Stimulated activated CD4-positive, alpha-beta T cell treated with anti-CD3 and anti-CD28 coated beads, Interleukin-1b, Interleukin-23, amount 100 ng/mL, for 1 hour (primary cell): ENCODE measurements at places on chromosomes 1 and 21.

DNA sequence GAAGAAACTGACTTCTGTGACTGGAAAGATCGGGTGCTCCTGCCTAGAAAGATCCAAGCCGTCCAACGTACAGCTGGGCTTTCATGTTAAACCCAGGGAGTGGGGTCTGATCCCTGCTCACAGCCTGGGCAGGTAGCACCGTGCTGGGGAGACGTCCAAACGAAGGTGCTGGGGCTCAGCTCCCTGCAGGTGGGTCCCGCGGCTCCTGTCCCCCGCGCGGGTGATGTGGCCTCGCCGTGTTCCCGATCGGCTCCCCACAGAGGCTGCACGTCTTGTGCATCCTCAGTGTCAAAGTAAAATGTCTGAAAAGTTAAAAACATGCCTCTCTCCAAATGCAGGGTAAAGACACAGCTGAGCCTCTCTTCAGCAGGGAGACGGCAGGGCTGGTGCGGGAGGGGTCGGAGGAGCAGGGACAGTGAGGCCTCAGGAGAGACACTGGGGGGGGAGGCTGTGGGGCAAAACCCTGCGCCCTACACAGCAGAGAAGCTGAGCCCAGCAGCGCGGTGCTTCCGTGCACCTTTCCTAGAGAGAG is 40.1 kb upstream of the COL6A2 start:
- DNase-seq: no peak

- no peak for DNase-seq
Observed at GRCh38 chr1:9399510-9400424, 107.1 kb downstream of the SPSB1 start.

- DNase-seq: no peak
Observed at GRCh38 chr1:90729504-90730242, 12.6 kb upstream of the BARHL2 start.

- DNase-seq: no peak
Observed at GRCh38 chr1:112044745-112045144, 55.3 kb upstream of the KCND3 start.

- DNase-seq: no peak
Observed at GRCh38 chr21:29610779-29611360, 312.1 kb downstream of the BACH1 start.

DNA sequence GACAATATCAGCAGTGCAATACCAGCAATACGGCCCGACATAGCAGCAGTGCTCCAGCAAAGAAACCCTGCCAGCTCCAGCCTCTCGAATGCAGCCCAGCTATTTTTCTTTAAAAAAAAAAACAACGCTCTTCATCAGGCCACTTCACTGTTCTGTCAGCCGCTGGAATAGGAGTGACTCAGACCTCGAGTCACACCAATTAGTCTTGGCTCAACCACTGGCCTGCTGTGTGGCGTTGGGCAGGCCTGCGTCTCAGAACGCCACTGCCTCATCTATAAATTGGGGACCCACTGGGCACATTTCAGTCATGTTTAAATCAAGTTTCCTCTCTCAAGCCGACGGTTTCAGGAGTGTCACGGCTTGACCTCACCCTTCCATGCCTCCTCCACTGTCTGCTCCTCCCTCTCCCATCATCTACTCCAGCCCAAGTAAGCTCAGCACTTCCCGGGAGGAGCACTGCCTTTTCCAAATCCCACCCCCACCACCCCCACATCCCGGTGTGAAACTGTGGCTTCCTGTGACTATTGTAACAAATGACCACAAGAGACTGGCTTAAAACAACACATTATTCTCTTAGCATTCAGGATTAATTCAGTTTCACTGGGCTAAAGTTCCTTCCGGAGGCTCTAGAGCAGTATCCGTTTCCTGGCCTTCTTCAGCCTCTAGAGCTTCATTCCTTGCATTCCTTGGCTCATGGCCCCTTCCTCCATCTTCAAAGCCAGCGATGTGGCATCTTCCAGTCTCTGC is 71.9 kb upstream of the EFHD2 start:
- DNase-seq: no peak

GRCh38 chr1:27725374-27726172 is at the start of gene FAM76A:
FAM76A (plus strand) TSS chr1:27725961; CDS start chr1:27726081, 120 bp downstream.
- peak; percentile 99 for DNase-seq

- DNase-seq: no peak
Observed at GRCh38 chr1:37244083-37244480, 209.8 kb upstream of the GRIK3 start.

GRCh38 chr1:201982082-201982622 is 296 bp upstream of the RNPEP start:
- DNase-seq: peak; percentile 21

DNA sequence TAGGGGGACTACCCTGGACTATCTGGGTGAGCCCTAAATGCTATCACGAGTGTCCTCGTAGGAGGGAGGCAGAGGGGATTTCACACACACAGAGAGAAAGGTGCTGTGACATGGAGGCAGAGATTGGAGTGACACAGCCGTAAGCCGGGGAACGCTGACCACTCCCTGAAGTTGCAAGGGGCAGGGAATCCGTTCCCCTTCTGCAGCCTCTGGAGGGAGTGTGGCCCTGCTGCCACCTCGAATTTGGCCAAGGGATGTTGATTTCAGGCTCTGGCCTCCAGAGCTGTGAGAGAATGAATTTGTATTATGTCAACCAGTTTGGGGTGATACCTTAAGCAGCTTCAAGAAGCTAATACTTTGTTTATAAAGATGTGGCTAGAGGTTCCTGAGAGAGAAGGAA is 137.7 kb downstream of the ACTL8 start:
- no peak for DNase-seq

DNA sequence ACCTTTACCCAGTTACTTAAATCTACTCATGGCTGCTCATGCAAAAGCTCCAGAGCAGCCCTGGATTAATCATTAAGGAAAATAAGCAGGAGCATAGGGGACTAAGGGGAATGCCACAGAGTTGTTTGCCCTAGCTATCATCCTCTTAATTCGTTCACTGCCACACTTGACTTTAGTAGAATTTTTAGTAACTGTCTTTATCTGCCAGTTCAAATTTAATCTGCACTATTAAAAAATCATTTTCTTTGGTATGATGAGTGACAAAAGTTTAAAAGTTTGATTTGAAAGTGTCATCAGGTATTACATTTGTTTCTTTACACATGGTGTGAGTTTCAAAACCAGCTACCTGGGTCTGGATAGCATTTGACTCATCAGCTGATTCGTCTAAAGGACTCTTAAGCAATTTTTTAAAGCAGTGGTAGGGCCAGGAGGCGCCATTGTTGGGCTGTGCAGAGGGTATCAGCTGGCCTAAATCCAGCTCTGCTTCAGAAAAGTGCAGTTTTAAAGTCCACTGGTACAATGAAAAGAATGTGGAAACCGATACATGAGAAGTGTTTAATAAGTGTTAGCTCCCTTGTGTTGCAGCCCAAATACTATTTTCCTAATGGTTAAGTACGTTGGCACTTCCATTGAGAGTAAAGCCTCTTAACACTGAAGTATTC is 69.9 kb upstream of the DR1 start:
- no peak for DNase-seq

DNA sequence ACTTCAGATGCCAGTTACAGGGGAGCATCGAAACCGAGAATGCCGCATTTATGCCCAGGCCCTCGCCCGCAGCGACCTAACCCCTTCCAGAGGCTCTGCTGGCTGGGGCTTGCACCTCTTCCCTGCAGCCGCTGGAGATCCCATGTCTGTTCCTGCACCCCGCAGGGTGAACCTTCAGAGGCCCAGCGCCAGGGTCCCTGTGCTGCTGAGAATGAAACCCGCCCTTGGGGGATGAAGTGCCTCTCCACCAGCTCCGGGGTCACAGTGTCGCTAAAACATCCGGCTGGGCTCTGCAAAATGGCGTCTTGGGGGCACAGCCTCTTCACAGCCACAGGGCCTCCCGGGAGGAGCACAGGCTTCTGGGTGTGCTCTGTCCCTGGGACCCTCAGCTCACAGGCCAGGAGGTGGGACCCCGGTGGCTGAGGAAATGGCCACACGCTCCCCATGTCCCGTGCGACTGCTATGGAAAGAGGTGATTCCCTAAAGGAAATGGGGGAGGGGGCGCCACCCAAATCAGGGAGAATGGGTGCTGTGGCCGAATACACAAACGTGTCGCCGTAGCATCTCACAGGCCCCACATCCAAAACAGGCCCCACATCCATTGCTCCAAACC is 39.9 kb upstream of the TSPEAR start:
- no peak for DNase-seq

DNA sequence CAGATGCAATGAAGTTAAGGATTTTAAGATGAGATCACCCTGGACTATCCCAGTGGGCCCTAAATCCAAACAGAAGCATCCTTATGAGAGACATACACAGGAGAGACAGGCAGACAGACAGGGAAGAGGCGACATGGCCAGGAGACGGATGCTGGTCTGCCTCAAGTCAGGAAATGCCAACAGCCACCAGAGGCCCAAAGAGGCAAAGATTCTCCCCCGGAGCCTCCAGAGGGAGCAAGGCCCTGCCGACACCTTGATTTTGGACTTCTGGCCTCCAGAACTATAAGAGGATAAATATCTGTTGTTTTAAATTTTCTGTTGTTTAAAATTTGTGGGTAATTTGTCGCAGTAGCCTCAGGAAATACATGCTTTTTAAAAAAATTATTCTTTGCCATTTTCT is 116.4 kb downstream of the GLIS1 start:
- no peak for DNase-seq

- DNase-seq: no peak
Observed at GRCh38 chr1:165828669-165829329, 1.4 kb downstream of the UCK2 start.

DNA sequence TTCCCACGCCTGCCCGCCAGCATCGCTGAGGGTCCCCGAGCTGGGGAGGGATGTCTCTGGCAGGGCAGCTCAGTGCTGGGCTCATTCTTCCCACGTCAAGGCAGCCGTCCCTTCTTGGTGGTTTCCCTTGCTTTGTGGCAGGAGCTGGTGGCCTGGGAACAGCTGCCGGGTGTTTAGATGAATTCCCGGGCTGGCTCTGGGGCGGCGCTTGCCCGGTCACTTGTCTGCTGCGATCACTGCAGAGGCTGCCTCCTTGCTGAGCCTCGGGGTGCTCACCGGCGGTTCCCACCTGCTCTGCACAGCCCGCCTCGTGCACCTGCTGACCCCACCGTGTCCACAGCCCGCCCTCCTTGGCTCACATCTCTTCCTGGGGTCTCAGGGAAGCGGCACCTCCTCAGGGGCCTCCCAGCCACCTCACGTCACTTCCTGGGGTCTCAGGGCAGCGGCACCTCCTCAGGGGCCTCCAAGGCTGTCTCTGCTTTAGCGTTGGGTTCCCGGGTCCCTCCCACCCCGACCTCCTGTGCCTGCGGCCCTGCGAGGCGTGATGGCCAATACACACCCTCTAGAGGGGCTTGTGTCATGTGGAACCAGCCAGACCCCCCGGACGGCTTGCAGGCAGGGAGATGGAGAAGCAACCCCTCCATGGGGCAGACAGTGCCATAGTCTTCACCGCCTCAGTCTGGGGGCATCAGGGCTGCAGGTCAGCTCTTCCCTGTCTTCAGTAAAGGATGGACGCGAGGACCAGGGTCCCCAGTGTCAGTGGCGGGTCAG is 13.5 kb downstream of the COL18A1 start:
- DNase-seq: no peak

DNA sequence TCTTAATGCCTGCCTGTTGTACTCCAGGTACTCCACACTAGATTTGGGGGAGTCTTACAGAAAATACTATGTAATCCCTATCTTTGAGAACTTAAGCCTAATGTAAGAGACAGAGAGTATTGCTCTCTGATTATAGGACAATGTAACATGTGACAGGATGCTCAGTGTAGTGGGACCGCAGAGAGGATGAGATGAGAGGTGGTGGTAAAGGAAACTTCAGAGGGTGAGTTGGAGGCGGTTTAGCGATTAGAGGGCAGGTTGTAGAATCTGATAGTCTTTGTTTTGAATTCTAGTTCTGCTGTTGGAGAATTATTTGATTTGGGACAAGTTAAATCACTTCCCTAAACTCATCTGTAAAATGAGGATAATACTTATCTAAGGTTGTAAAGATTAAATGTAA is 5.4 kb downstream of the SOAT1 start:
- DNase-seq: no peak

- no peak for DNase-seq
Observed at GRCh38 chr1:213982289-213982671, 5.5 kb upstream of the PROX1 start.

- DNase-seq: no peak
Observed at GRCh38 chr1:153628638-153629342, 556 bp downstream of the S100A1 start.

DNA sequence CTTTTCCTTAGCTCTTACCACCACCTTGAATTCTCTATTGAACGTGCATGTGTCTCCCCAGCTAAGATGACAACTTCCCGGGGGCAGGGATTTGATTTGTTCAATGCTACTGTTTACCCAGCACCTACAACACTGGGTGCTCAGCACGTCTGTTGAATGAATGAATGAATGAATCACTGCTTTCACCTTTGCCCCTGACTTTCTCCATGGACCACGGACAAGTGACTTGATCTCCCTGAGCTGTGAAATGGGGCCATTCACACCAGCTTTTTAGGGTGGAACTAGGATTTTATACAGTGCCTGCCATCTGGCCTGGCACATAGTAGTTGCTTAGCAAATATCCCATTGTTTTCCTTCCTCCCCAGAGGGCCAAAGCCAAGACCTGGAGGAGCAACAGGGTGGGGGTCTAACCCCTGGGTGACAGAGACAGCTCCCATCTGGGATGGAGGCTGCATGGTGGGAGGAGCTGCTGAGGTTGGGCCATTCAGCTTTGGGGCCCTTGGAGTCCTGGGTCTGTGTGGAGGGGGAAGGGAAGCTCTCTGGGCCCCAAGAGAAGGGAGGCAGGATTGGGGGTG is 15.7 kb downstream of the TNFRSF1B start:
- no peak for DNase-seq

DNA sequence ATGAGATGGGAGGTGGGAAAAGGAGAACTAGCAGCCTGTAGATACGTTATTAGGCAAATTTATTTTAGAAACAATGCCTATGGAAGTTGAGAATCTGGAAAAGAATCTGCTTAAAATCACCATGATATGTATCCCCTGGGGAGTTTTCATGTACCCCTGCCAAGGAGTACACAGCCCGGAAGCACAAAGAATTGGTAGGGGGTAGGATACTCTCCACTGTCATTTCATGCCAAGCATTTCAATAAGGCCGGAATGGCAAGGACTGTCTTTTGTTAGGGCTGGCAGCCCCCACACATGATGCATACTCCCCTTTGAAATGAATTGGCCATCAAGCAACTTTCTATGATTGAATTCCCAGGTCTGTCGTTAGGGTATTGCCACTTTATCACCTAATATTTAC is 111.5 kb upstream of the APP start:
- DNase-seq: no peak

- no peak for DNase-seq
Observed at GRCh38 chr1:248791010-248791409, 34.7 kb downstream of the SH3BP5L start.

DNA sequence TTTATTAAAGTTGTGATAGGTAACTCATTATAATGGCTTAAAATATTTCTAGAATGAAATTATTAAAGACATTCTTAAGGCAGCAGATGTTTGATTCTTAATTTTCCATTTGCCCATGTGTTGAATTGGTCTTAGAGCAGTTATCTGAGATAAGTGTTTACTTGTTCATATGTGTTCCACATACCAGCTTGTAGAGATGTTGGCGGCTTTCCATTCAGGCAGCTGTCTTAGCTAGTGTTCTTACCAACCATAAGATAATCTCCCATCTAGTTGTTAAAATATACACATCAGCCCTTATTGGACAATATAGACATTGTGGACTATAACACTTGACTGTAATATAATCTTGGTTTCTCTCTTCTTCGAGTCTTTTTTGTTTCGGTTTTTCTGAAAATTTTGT is 1372.9 kb upstream of the ADGRL2 start:
- DNase-seq: no peak

- no peak for DNase-seq
Observed at GRCh38 chr1:109040627-109040988, 1.3 kb downstream of the WDR47 start.
